ENCODE measurements at places on chromosomes 4 and X.

DNA sequence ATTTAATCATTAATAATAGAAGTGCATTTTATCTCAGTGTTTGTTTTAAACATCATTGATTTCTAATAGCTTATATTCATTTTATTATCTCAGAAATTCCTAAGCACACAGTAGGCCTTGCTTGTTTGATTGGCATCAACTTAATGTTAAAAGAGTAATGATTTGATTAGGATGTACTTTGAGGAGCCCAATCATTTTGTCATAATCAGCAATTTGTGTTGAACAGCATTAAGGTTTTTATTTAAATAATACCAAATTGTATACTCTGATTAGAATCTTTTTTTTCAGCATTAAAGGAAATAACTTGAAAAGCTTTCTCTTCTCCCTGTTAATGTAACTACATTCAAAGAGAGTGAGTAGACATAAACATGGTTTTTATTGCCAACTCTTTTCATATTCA, 2262.0 kb upstream of the TENM3 start:
- no peak for DNase-seq

DNA sequence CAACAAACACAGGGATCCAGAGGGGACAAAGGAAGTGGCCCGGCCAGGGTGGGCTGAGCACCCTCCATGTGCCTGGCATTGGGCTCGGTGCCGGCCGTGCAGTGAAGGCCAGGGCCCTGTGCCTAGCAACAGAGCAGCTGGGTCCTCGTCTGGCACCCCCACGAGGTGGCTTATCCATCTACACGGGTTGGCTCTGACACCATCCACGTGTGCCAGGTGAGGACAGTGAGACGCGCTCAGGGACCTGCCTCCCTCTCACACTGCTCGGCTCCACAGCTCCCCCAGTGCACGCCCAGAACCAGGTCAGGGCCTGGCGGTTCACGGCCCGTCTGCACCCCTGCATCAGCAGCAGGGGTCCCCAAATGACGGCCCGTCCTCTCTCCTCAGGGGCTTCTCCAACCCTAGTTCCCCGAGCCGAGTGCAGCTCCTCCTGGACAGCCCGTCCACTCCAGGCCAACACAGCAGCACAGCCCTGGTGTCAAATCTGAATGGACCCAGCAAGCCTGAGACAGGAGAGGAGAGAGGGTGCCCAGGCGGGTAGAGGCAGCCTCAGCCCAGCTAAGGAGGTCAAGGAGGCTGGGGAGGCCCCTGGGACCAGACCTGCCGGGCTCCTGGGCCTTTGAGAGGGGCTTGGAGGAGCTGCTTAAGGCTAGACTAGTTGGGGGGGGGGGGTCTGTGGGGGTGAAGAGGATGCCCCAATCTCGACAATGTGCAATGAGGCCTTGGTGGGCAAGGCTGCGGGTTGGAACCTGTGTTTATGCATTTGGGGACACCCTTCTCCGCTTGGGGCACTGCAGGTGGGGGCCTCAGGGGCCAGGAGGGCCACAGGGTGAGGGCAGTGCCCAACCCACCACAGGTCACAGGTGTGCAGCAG, 113.6 kb downstream of the FAM53A start:
- no peak for DNase-seq

GRCh38 chr4:8385106-8385505, 55.4 kb downstream of the ACOX3 start:
- DNase-seq, result no peak

- DNase-seq, result no peak
These were observed 9.3 kb downstream of the PAPSS1 start for GRCh38 chr4:107710493-107711459.

DNA sequence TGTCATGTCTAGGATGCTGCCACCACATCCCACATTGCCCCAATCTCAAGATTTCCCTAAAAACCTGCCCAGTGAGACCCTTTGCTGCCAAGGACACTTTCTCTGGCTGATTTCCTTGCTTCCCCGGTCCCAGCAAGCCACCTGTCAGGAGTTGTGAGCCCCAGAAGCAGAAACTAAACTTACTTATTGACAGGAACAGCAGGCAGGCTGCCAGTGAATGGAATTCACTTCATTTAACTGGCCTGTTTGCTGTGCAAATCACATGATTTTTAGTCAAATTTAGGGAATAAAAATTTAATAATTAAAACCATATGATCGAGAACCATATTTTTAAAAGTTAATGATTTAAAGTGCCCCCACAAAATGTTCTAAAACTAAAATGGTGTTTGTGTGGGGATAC, 48.5 kb downstream of the MAMLD1 start:
- DNase-seq, result no peak

DNA sequence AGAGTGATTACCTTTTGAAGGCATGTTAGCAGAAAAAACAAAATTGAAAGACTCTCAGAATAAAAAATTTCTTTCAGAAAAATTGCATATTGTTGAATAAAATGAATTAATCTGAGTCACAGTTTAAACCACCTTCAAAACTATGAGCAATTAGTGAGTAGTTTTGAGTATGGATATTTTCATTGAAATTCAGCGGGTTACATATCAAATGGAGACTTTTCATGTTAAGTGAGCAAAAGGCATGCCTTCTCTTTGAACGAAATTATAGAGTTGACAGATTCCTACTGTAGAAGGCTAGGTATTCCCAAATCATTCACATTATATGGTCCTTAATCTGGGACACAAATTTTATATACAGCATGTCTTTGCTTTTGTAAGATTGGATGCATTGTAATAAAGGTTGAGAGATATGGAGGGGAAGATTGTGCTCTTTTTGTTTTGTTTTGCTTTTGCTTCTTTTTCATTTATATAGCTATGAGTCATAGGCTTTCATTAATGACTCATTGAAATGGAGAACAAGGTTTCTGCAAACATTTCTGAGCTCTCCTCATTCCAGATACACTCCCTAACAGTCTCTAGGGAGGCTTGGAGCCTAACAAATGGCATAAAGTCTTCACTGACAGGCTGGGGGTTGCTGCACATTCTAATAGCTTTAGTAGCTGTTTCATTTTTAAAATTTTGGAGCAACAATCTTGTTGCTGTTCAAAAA, 21.6 kb downstream of the PCDH18 start:
- DNase-seq, result no peak

- no peak for DNase-seq
These were observed 572.5 kb upstream of the AADAT start for GRCh38 chr4:170662250-170662649.

DNA sequence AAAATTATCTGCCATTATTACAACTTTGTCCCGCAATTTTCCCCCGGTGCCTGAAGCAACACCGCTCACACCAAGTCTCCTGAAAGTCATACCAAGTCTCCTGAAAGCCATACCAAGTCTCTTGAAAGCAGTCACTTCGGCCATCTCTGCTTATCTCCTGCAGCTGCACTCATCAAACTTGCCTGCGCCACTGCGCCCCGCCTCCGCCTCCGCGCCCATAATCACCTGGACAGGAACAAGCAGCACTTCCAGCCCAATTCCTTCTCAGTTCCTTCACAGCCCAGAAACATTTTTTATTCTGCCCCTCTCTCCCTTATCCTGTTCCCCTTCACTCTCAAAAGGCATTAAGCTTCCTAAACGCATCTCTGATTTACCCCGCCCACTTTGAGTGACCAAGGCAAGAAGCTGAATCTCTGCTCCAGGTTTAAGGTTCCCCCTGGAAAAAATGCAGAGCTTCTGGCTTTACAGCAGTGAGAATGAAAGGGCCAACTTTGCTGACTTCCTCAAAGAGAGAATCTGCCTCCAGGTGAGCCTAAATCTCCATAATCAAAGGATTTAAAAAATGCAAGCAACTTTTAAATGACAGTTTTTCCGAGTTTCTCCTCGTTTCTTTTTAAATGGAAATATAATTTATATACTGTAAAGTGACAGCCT, 7.7 kb downstream of the GPR50 start:
- DNase-seq, result no peak

DNA sequence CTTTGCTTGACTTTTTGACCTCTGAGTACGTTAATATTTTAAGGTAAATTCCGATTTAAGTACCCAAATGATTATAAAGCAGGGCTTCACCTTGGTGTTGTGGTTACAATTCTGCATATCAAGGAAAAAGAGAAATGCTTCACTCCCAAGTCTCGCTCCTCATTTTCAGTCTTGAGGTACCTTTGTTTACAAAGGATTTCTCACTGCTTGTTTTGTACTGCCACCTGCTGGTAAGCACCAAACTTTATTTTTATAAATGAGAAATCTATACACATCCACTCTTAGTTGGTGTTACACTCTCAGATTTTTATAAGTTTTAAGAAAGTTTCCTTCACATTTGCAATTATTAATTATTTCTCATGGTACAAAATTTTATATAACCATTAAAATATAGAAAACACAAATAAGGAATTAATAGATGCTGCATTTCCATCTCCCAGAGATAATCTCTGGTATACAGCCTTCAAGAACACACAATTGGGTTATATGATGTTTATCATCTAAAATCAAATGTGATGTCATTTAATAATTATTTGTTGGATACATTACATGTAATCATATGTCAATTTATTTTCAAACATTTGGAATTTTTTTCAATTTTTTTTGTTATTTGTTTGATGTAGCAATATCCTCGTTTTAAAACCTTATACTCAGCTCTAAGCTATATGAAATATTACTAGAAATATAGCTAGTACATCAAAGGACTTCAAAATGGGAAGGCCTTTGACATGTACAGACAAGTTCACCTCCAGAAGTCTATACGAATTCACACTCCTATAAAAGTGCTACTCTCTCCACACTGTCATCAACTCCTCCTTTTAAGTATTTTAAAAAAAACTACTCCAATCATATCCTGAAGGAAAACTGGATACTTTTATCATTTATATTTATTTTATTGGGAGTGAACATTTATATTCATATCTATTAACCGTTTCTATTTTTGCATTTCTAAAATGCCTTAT, 179.9 kb downstream of the KCNIP4 start:
- no peak for DNase-seq

DNA sequence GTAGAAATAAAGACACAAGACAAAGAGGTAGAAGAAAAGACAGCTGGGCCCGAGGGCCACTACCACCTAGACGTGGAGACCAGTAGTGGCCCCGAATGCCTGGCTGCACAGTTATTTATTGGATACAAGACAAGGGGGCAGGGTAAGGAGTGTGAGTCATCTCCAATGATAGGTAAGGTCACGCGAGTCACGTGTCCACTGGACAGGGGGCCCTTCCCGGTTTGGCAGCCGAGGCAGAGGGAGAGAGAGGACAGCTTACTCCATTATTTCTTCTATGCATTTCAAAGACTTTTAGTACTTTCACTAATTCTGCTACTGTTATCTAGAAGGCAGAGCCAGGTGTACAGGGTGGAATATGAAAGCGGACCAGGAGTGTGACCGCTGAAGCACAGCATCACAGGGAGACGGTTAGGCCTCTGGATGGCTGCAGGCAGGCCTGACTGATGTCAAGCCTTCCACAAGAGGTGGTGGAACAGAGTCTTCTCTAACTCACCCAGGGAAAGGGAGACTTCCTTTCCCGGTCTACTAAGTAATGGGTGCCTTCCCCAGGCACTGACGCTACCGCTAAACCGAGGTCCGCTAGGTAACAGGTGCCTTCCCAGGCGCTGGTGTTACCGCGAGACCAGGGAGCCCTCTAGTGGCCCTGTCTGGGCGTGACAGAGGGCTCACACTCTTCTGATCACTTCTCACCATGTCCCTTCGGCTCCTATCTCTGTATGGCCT, 44.9 kb downstream of the ZBTB49 start:
- peak; percentile 66 for DNase-seq

DNA sequence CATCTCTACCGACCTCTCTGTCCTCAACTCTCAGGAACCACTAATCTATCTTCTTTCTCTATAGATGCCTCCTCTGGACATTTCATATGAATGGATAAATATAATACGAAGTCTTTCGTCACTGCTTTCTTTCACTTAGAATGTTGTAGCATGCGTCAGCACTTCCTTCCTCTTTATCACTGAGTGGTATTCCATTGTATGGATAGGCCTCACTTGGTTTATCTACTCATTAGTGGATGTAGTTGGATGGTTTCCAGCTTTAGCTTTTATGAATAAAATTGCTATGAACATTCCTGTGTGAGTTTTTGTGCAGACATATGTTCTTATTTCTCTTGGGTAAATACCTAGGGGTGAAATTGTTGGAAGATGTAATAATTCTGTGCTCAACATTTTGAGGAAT, 528.2 kb upstream of the FAT1 start:
- DNase-seq, result no peak

GRCh38 chrX:150038986-150039599, 100.8 kb upstream of the EOLA2 start:
- no peak for DNase-seq

- no peak for DNase-seq
These were observed 2.2 kb downstream of the FAT4 start for GRCh38 chr4:125316791-125317524.

- no peak for DNase-seq
These were observed 10.2 kb downstream of the EDNRA start for GRCh38 chr4:147491086-147491485.

DNA sequence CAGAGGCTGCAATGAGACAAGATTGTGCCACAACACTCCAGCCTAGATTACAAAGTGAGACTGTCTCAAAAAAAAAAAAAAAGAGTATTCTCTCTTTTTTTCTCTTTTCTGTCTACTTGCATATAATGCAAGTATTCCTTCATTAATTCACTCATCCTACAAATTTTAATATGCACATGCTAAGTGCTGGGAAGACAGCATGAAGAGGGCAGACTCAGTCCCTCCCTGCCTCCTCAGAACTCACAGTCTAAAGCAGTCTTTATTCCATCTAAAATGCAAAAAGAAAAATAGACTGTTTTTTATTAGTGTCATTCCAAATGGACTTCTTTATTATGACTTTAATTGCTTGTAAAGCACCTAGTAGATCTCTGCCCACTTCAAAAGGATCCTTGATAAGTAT, 85.6 kb downstream of the NKX6-1 start:
- DNase-seq, result no peak

DNA sequence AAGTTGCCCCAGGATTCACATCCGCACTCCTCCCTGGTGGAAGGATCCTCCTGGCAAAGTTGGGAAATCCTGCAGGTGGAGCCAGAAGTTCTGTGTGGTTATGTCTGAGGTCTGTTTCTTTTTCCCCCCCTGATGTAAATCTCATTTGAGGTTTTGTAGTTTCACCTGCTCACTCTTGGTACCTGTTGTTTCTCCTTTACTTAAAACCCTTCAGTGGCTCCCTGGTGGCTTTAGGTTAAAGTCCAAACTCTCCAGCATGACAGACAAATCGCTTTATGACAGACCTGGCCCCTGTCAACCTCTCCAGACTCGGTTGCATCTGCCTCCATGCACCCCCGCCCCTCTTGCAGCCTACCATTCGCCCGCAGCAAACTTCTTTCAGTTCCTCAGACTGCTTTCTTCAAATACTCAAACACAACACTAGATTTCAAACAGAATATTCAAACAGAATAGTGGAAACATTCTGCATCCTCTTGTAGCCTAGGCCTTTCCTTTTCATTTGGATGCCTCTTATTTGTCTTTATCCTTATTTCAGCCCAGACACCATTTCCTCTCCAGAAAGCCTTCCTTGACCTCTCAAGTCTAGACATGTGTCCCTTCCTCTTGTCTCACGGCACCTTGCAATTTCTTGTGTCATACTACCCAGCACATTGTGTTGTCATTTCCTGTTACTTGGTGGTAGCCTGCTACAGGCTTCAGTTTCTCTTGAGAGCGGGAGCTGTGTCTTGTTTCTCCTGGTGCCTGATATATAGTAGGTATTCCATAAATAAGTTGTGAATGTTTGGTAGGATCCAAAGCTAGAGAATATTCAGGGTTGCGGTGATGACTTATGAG, 24.8 kb downstream of the IL13RA1 start:
- peak; percentile 16 for DNase-seq
